ENCODE measurements at places on chromosomes 16 and 17.

DNA sequence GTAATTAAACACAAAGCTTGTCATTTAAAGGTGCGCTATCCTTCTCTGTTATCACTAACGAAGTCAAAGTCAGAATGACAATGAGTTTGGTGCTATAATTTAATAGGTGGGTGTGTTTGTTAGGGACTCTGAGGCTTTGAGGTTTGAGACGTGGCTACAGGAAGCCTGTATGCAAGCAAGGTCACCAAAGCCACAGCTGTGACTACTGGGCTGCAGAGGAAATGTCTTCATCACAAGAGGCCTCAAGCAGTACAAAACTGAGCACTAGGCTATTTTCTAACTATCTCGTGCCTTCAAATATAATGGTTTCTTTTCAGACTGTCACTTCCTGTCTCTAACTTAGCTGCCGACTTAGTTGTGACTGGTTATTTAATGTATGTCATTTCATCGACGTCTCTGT is 141.2 kb downstream of the AATF start:
- peak; percentile 33 for DNase-seq

DNA sequence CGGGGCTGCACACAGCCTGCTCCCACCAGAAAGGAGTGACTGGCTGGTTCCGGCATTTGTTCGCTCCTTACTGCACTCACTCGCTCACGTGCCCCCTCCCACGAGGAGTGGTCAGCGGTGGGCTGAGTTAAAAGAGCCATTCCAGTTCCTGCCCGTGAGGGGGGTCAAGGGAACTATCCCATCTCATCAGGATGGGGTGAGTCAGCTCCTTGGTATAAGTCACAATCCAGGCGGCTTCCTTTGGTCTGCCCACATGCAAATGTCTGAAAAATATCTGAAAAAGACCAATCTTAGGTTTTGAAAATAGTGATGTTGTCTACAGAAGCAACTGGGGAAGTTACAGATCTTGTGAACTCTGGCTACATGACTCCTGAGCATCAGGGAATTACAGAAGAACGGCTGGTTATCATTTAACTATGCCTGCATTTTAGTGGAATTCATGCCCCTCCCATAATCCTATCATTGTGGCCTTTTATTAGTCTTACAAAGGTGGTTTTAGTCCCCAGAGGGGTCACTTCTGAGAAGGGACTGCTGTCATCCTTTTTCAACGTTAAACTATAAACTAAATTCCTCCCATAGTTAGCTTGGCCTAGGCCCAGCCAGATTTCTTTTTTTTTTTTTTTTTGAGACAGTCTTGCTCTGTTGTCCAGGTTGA is 9.8 kb upstream of the TNFSF12 start:
- DNase-seq: no peak

DNA sequence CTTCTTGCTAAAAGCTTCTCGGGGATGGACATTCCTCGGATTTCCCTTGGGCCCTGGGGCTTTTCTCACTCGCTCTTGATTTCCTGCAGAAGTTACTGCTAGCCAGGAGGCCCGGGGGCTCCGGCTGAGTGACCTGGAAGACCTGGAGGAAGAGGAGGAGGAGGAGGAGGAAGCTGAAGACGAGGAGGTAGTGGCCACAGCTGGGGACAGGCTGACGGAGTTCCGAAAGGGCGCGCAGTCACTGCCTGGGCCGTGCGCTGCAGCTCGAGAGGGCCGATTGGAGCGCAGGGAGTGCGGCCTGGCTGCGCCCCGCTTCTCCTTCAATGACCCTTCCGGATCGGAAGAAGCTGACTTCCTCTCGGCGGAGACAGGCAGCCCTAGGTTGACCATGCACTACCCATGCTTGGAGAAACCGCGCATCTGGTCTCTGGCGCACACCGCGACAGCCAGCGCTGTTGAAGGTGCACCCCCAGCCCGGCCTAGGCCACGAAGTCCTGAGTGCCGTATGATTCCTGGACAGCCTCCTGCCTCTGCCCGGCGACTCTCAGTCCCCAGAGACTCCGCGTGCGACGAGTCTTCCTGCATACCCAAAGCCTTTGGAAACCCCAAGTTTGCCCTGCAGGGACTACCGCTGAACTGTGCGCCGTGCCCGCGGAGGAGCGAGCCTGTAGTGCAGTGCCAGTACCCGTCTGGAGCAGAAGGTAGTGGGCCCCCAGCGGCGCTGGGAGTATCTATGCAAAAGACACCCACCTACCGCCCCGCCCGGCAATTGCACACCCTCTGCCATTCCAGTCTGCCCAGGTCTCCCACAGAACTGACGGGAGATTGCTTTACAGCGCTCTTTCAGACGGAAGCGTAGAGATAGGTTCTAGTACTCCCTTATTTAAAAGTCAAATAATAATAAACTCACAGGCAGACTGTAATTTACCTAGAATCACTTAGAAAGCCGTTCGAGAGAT is 4.9 kb downstream of the IRX6 start:
- DNase-seq: no peak

DNA sequence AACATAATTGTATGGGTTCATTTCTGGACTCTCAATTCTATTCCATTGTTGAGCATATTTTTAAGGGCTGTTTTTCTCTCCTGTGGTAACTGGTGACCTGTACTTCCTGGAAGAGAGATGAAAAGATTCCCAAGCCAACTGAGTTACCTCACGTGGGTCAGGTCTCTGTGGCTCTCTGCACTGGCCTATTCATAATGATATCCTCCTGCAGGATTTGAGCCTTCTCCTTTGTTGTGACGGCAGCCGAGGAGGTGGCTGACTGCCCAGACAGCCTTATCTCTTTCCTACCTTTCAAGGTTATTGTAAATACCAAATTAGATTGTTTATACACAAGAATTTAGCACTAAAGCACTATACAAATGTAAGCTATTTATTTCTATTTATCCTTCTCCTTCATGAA is 2.7 kb upstream of the ACE start:
- DNase-seq: no peak

GRCh38 chr17:19937522-19937921 is 40.1 kb downstream of the AKAP10 start:
- no peak for DNase-seq

- DNase-seq: no peak
Observed at GRCh38 chr17:1830288-1830687, 483 bp downstream of the RPA1 start.

GRCh38 chr16:50244140-50244503 is 22.2 kb upstream of the ADCY7 start:
- DNase-seq: no peak

GRCh38 chr17:12768255-12768654 is 21.0 kb upstream of the ARHGAP44 start:
- no peak for DNase-seq

DNA sequence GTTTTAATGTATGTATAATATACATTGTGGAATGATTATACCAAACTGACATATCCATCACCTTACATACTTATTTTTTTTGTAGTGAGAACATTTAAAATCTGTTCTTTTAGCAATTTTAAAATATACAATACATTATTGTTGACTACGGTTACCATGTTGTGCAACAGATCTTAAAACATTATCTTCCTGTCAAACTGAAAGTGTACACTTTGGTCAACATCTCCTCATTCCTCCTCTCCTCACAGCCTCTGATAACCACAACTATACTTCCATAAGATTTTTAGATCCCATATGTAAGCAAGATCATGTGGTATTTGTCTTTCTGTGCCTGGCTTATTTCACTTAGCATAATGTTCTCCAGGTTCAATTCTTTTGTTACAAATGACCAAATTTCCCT is 7.5 kb upstream of the DNAJA2 start:
- DNase-seq: no peak

DNA sequence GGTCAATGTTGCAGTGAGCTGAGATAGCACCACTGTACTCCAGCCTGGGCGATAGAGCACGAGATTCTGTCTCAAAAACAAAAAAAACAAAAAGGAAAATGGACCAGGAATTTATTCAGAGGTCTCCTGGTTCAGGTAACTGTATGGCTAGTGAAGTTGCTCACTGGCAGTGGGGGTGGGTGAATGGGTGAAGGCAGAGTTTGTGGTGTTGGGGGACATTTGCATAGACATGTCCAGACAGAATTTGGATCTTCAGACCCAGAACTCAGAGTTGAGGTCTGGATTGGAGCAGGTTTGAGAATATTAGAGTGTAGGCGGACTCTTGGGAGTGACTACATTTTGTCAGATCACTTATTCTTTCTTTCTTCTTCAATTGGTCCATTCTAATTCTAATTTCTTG is 55.0 kb downstream of the SMPD3 start:
- DNase-seq: no peak

DNA sequence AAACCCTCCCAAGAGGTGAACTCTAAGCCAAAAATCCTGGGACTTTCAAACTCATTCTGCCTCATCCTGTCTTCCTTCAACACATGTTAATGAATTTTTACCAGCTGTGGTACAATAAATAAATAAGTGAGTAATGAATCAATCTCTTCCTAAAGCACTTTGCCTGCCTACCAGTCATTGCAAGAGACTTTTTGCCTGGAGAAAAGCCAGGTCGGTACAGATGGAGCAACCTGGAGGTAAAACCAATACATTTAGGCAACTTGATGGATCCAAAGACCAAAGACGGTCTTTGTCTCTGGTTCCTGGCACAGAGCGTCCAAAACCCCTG is 324.2 kb downstream of the PMP22 start:
- DNase-seq: no peak

- no peak for DNase-seq
Observed at GRCh38 chr17:8921147-8921546, 44.4 kb downstream of the PIK3R5 start.

GRCh38 chr16:70437582-70438557 is 1.0 kb downstream of the ST3GAL2 start:
- no peak for DNase-seq

DNA sequence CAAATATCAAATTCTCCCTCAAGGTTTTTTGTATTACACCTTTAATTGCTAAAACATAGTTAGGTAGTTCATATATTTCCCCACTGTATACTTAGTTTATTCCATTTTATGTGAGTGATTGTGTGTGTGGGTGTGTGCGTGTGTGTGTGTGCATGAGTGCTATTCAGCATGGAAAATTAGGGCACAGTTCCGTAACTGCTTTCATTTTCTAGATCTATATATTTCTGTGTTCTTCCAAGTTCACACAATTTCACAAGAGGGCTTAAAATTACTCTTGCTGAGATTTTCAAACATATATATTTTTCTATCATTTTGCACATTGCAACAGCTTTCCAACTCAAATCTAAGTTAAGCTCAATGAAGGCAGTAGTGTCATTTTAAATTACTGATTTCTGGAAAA is 782.9 kb upstream of the SOX9 start:
- DNase-seq: no peak

DNA sequence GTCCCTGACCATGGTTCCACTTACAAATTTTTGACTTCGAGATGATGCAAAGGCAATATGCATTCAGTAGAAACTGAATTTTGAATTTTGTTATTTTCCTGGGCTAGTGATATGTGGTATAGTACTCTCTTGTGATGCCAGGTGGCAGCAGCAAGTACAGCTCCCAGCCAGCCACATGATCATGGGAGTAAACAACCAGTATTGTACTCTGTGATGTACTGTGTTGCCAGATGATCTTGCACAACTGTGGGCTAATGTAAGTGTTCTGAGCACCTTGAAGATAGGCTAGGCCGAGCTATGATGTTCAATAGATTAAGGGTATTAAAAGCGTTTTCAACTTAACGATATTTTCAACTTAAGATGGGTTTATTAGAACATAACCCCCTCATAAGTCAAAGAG is 250.8 kb downstream of the STX8 start:
- no peak for DNase-seq

DNA sequence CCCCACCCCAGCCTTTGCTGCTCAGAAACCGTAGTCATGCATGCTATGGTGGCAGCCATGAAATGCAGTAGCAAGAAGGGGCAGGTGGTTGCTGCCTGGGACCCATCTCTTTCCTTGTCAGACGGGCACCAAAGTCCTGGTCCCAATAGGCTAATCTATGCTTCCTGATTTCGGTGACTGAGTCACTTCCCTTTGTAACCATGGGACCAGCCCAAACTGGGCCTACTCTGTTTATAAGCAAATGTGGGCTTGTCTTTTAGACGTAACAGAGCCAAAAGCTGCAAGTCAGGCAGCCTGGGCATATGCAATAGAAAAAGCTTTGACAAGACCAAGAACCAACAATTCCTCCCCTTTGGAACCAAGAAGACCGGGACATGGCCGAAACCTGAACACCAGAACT is 99.1 kb upstream of the RBBP6 start:
- DNase-seq: no peak

DNA sequence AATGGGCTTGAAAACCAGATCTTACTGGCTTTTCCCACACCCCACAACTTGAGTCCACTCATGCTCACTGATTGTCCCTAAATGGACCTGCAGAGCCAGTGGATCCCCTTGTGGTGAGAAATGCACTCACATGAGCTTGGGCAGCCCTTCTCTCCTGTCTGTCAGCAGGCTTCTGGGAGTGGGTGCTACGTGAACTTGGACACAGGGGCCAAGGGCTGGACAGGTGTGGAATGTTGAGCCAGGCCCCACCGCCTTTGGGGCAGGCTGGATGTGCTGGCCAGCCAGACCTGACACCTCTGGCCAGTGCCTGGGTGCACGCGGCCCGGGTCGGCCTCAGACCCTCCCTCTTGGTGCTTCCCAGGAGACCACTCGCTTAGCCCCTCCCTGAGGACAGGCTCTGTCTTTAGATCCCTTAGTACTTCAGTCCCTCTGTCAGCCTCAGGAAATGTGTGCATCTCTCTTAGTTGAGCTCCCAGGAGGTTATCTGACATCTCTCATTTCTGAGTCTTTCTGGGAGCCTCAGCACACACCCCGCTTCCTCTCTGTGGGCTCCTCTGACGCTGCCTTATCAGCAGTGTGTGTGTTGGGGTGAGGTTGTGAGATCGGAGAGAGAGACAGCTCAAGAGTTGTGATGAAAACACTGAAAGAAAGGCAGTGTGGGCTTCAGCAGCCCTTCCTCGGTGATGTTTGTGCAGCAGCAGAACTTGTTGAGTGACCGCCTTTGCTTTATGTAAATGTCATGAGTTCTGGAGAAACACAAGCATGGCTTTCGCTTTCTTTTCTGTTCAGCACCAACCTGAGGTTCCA is 117.0 kb downstream of the RAB11FIP4 start:
- DNase-seq: peak; percentile 45

- DNase-seq: no peak
Observed at GRCh38 chr17:82684228-82684841, 14.2 kb downstream of the RAB40B start.

- no peak for DNase-seq
Observed at GRCh38 chr17:40541873-40542557, 23.3 kb downstream of the CCR7 start.
